ENCODE measurements at places on chromosomes 4 and X. TPM values are rescaled to one million over a fixed set of nuclear protein-coding genes. Genes with fewer than 3 reads are reported as not detected.

The SOD3 gene
- 27.7 TPM for total RNA-seq

- DNase-seq, result no peak
Measured at GRCh38 chr4:104983615-104984179, 163.0 kb upstream of the TET2 start.

DNA sequence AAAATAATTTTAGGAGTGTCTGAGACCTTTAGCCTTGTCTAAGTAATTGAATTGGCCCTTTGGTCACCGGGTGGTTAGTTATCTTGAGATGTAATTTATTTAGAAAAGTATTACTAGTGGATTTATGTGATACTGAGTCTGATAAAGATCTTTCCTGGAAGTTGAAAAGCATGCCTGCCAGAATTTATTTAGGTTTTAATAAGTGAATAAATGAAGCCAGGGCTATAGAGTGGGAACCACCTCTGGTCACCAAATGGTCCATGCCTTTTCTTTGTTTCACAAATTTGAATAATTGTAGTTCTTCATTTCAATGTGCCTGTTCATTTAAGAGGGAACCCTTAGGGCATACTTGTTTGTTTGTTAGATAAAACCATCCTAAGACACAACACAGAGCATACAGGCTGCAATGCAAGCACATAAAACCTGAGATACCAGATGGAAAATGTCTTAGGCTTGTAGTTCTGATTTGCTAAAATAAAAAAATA is 627.8 kb downstream of the ADGRL3 start:
- DNase-seq, result no peak

GRCh38 chr4:84767168-84767567 is 184.2 kb downstream of the CDS1 start:
- no peak for DNase-seq

- DNase-seq, result no peak
Measured at GRCh38 chrX:121455890-121456289, 408.5 kb downstream of the GLUD2 start.

DNA sequence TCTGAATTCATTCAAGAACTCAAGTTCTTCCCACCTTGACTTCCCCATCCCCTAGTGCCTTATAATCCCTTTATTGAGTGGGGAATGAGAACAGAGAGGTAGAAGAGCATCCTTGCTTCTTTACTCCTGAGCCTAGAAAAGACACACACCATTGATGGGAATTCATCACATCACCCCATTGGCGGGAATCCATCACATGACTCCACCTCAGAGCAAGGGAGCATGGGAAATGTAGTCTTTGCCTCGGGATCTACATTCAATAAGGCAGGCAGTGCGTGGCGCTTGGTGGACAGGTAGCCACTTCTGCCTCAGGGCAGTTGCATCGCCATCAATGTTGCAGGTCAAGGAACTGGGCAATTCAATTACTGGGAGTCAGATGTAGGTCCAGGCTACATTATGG is 50.7 kb downstream of the MXRA5 start:
- DNase-seq, result no peak

DNA sequence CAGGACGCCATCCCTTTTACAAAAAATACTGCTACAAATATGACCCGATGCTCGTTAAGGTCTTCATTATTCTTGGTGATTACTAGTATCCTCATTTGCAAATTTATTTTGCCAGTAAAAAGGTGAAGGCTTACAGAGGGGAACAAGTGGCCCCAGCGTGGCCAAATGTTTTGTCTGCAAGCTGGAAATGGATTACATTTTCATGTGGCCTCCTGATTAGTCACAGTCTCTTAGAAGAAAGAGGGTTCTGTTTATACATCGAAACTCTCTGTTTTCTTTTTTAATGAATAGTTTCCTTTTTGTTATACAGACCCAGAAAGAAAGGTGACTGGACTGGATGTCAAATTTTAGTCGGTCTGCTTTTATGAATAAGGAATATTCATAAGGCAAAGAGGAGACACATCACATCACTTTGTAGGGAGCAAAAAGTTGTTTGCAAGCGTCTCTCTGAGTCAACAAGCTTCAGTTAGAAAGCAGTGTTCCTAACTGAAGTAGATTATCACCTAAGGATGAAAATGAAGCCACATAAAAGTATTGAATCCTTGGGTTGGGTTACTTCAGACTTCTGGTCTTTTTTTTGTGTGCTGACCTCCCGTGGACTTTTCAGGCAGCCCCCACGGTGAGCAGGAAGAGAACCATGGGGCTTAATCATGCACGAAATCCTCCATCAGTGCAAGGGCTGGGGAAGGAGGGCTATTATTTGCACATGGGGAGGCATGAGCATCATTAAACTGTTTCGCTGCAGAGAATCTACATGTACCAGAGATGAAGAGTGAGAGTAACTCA is 125.6 kb downstream of the ARSF start:
- no peak for DNase-seq

The SUPT20HL2 gene
- total RNA-seq, result not detected

DNA sequence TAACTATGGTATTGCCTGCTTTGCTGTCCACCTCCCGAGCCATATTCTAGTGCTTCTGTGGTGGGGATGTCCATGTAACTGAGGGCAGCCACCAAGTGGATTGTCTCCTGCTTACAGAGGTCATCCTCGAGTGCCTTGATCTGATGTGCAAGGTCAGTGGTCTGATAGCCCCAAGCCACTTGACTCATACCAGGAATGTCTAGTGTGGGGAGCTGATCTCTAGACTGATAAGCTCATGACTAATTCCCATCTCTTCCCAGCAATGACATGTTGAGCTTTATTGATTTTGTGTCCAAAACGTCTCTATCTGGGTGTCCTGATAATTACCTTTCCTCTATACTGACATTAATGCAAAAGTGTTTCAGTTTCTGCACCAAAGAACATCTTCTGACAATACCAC is 168.4 kb upstream of the WDR1 start:
- no peak for DNase-seq

GRCh38 chr4:122577189-122577553 is 43.7 kb downstream of the IL21 start:
- no peak for DNase-seq
